Bronchial smooth muscle cell (primary cell): ENCODE measurements at places on chromosomes 1 and 21. TPM values are rescaled to one million over a fixed set of nuclear protein-coding genes. Genes with fewer than 3 reads are reported as not detected.

Gene PGLYRP3
- total RNA-seq = not detected in 2 replicates

Gene PTPN14
- 15.6 and 23.8 TPM in 2 replicates for total RNA-seq

Gene PAPPA2
- total RNA-seq = 0.47 and 2.8 TPM in 2 replicates

Gene OR2M3
- total RNA-seq = not detected in 2 replicates

Gene NPPA
- total RNA-seq = not detected in 2 replicates

Gene LYSMD1
- total RNA-seq = 5.0 and 6.8 TPM in 2 replicates

Gene HAPLN2
- total RNA-seq = 0.16 TPM in 1 of 2 replicates, not detected in the other

Gene SMPDL3B
- not detected in 2 replicates for total RNA-seq

Gene TRAF3IP3
- total RNA-seq = not detected in 2 replicates

Gene SPRR2F
- not detected in 2 replicates for total RNA-seq

Gene CRABP2
- total RNA-seq = 80.6 and 167 TPM in 2 replicates

Gene FAM177B
- total RNA-seq = not detected in 2 replicates

Gene DIPK1A
- total RNA-seq = 5.0 and 7.3 TPM in 2 replicates
